ENCODE measurements at places on chromosomes 2 and 18.
A peak's percentile ranks its signal among the peaks of the same experiment; 100 is the strongest.

- no peak for DNase-seq
Measured at GRCh38 chr2:25711675-25712354, 38.4 kb upstream of the DTNB start.

- DNase-seq = no peak
Measured at GRCh38 chr2:234493796-234494195, 3.1 kb downstream of the ARL4C start.

DNA sequence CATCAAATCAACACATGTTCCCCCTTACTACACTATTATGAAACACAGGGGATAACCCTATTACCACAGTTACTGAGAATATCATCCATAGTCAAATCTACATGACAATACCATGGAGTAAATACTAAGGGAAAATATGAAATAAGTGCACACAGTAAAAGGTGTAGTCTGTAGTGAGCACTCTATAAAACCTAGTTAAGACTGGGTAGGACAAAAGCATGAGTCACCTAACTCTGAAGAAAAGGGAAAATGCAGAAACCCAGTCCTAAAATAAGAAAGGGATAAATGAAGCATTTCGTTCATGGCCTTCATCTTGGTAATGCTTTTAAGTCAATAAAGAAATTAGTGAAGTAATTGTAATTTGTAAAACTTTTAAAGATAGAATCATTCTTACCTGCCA is 65.4 kb upstream of the ACVR2A start:
- DNase-seq = no peak

- no peak for DNase-seq
Measured at GRCh38 chr2:221422516-221423209, 149.4 kb downstream of the EPHA4 start.

DNA sequence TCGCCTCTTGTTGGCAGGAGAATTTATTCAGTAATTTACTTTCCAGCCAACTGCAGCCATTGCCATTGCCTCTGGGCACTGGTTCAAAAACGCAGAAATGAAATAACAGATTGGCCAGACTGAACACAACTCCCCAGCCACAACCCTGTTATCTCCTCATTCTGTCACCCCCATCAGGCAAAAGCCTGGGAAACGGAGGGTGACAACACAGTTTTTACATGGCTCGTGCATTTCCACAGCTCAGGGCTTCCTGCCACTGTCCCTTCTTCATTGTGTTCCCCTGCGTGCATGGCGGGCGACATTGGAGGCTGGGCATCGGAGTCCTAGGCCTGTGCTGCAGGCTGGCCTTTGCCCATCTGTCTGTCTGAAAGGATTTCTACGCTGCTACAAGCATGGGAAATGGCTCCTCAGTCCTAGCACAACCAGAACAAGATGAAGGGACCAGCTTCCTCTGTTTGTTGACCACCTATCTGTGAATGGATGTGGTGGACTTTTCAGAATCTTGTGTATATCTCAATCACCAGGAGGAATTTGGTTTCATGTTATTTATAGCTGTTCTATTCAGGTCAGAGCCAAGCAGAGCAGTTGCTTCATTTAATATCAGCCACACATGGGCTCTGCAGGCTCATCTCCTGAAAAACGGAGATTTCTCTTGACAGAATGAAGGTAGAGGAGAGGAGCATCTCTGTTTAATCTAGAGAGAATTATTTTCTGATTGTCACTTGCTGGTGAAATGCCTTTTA is 107.0 kb downstream of the MGAT5 start:
- no peak for DNase-seq

GRCh38 chr18:7452331-7452730 is 114.8 kb upstream of the PTPRM start:
- DNase-seq = no peak

DNA sequence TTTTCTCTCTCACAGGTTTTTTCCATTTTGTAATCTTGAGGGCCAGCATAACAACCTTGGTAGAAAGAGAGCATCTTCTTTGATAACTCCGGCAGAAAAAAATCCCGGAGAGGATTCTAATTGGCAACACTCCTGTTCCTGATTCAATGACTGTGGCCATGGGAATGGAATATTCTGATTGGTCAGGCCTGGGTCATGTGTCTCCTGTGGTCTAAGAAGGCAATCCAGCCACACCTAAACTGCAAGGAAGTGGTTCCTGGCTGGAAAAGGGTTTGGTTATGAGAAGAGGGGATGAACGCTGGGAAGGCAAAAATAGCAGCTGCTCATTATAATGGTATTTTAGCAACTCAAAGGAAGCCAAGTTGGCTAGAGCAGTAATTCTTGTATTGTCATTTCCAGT is 24.8 kb upstream of the ZNF638 start:
- no peak for DNase-seq

- DNase-seq = no peak
Measured at GRCh38 chr18:34048423-34048822, 176.3 kb downstream of the NOL4 start.

DNA sequence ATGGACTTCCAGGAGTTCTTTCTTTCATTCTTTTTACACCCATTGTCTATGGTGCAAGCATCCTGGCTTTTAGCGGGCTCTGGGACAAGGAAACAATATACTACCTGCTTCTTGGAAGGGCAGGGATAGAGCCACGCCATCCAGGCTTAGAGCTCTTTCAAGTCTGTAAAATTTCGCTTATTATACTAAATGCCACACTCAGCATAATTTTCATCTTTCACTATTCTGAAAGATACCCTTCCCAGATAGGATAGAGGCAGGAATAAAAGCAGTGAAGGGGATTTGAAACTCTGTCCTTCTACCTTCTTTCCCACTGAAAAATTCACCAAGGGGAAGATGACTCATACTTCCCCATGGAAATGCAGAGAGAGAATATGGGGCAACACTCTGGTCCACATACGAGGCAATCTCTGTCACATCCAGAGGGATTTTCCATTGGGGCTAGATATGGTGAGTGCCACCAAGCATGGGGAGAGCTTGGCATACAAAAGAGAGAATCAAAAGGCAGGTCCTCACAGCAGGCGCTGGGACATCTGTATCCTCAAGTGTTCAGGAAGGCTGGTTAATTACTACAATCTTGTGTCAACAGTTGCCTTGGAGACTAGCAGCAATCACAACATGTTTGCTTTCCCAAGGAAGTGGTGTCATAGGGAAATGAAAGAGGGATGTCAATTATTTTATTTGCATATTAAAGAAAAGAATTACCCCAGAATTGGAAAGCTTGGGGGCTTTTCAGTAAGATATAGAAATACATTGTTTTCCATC is 127.6 kb downstream of the TDRD15 start:
- DNase-seq = no peak

- peak; percentile 60 for DNase-seq
Measured at GRCh38 chr18:35355140-35355618, 11.0 kb upstream of the ZNF24 start.

DNA sequence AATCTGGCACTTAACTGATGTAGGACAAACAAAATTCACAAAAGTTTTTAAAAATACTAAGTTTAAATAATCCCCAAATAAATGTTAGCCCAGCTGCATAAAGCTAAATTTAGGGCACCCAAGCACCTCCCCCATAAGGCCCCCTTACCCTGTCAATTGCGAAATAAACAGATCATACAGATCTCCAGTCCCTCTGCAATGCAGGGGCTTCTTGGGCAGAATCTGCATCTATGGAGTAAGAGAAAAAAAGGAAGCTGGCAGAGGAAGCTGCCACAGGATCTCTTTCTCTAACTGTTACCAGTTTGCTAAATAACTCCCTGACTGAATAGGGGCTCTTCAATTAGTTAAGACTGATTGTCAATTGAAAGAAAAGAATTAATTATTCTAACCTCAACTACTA is 117.7 kb downstream of the MEMO1 start:
- no peak for DNase-seq

- DNase-seq = no peak
Measured at GRCh38 chr18:45008694-45009413, 328.2 kb downstream of the SETBP1 start.

- no peak for DNase-seq
Measured at GRCh38 chr2:47078541-47079482, 76.3 kb downstream of the STPG4 start.

DNA sequence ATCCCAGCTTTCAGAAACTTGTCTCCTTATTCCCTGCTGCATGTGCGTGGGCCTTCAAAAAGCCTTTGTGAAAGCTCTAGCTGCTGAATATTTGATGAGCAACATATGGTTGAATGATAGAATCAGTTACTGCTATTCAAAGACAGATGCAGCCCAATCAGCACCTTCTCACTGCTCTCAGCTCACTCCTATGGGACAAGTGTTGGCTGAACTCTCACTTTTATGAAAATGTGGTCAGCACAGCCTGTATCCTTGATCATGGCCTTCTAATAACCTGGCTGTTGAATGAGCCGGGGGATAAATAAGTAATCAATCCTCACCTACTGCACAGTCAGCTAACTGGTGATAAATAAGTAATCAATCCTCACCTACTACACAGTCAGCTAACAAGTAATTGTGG is 103.2 kb downstream of the PIEZO2 start:
- DNase-seq = no peak

DNA sequence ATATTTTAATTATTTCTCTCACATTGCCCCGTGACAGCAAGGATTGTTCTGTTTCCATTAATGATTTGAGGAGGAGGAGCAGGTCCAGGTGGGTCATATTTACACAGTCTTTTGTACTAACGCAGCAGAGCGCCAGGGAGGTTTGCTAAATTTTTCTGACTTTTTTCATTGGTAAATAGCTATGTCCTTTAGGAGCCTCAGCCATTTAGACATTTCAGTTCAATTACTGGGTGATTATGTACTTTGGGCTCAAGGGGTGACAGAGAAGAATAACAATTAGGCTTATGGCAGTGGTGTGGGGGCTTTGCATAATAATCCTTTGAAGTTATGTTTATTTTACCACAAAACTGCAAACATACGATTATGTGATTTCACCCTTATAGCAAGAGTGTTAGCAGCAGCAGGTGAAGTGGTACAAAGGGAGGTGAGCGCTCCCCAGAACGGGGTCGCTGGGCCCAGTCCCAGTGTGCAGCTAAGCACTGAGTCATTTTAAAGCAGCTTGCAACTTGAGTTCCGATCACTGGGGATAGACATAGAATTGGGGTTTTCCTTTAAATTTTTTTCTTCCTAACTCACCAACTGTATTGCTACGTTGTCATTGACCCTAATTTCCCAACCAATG is 80.3 kb downstream of the TSHZ1 start:
- no peak for DNase-seq

DNA sequence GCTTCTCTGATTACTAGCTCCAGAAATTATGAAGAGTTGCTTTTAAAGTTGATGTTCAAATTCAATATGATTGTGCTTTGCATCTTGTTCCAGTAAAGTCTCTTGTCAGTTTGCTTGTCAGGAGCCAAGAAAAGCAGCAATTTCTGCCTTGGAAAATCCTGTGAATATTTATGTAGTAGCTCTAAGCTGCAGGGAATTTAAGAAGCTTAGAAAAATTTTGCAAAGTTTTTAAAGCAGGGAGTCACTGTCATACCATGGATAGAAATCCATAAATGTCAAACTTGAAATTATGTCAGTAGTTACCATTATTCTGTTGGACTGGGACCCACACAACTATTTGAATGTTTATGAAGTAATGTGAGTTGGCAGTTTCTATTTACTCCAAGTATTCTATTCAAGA is 169.3 kb downstream of the TMEM200C start:
- no peak for DNase-seq

DNA sequence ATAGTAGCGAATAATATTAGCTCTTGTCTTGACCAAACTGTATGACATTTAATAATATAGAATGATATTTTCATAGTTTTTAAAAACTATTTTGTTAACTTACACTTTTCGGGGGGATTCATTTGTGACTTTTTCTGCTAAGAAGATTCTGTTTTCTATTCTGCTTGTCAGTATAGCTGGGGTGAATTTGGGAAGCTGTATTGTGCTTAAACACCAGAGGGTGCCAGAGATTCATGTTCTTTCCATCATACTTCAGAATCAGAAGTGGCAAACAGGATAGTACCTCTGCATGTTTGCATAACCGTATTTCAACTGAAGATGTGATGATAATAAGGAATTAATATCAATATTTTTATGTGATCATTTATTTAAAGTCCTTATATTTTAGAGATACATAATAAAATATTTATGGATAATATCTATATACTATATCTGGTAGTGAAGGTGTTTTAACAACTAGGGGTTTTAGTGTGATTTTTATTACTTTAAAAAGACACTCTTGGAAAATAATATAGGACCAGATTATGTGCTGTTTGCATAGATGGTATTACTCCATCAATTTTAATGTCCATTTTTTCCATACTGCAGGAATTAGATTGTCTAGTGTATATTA is 81.0 kb downstream of the TAF4B start:
- DNase-seq = no peak

DNA sequence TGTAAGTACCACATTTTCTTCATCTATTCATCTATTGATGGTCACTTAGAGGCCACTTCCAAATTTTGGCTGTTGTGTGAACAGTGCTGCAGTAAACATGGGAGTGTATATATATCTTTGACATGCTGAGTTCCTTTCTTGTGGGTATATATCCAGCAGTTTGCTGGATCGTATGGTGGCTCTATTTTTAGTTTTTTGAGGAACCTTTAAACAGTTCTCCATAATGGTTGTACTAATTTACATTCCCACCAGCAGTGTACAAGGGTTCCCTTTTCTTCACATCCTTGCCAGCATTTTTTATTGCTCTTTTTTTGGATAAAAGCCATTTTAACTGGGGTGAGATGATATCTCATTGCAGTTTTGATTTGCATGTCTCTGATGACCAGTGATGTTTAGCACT is 7.3 kb upstream of the ATP5MC3 start:
- DNase-seq = no peak

GRCh38 chr2:9228088-9228751 is 21.6 kb downstream of the ASAP2 start:
- no peak for DNase-seq
